ENCODE measurements at places on chromosomes 3 and 15.

- no peak for DNase-seq
Measured at GRCh38 chr3:137845194-137845593, 81.1 kb downstream of the SOX14 start.

DNA sequence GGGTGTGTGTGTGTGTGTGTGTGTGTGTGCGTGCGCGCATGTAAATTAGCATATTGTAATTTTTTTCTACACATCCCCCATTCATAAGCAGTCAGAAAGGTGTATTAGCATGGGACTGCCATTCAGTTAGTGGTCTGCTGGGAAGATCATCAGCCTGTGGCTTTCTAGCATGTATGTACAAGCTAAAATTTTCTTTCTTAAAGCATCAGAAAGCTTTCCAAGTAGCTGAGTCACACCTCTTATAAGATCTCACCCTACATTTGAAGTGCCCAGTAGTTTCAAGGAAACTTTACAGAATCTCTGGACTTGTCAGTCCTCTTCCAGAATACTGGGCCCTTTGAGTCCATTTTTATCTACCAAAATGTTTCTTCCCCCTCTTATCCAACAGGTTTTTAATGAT, 411.4 kb upstream of the TPRG1 start:
- DNase-seq: no peak

- DNase-seq: peak; percentile 63
Measured at GRCh38 chr3:65785065-65785645, 253.6 kb downstream of the MAGI1 start.

- DNase-seq: no peak
Measured at GRCh38 chr3:56839784-56840715, 38.3 kb upstream of the ARHGEF3 start.

GRCh38 chr15:49494842-49495241, 71.8 kb downstream of the FGF7 start:
- DNase-seq: no peak

DNA sequence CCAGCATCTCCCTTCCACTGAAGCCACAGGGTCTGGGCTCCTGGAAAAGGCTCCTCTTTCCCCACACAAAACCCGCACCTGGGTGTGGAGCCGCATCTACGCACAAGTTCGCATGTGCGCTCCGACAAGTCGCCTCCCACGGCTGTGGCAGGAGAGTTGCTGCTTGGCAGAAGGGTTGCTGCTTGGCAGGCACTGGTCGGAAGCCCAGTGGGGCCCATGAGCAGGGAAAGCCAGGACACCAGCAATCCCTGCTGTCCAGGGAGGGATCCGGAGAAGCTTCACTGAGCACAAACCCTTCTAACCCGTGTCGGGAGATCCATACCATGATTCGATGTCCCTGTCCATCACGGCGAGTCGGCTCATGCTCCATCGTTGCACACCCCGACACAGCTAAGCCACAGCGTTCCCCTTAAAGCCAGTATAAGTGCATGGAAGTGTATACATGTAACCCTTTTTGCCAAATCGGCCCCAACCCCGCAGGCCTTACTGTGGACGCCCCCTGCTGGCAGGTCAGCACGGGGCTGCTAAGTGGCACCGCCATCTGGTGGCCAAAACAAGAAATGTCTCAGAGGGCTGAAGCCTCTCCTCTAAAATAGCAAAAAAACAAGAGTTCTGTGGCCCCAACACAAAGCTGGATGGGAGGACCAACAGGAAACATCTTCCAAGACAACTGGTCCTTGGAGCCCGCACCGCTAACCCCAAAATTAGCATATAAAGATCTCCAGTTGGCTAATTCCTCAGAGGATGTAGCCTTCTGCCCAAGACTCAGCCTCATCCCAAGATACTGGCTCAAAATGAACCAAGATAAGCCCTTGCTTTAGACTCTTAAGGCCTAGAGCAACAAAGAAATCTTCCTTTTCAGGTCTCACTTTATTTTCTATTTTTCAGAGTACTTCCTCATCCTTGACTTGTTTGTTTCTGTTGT, 8.3 kb downstream of the ANKRD63 start:
- no peak for DNase-seq
